ENCODE measurements at places on chromosomes 3 and 15. TPM values are rescaled to one million over a fixed set of nuclear protein-coding genes. Genes with fewer than 3 reads are reported as not detected.

- no peak for DNase-seq
Observed at GRCh38 chr3:100600181-100601042, 9.0 kb upstream of the ADGRG7 start.

DNA sequence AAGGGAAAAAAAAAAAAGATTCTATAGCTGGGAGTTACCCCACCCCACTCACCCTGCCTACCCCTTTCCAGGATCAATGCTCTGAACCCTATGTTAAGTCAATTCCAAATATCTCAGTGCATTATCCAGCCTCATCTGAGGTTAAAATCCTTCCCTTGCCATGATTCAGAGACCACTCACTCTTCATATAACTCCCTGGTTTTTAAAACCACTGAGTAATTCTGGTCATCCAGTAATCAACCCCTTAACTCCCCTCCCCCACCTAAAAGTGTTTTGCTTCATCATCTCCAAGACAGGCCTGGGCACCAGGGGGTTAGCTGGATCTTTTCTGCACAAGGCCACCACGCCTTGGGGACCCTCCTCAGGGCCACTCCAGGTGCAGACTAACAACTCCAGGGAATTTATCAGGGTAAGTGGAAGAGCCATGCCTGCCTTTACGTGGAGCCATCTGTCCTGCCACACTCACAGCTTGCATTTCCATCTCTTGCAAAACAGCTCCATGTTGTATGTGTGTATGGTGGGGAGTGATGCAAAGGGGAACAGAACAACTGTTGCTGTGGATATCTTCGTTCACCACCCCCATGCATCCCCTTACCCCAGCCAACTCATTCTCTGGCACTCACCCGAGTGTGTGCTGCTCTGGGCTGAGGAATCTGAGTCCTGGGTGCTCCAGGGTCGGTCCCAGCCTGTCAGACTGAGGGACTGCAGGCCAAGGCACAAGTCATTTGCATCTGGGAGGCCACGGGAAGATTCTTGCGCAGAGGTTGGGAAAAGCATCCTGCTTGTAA is 30.7 kb upstream of the RPS17 start:
- peak; percentile 62 for DNase-seq

DNA sequence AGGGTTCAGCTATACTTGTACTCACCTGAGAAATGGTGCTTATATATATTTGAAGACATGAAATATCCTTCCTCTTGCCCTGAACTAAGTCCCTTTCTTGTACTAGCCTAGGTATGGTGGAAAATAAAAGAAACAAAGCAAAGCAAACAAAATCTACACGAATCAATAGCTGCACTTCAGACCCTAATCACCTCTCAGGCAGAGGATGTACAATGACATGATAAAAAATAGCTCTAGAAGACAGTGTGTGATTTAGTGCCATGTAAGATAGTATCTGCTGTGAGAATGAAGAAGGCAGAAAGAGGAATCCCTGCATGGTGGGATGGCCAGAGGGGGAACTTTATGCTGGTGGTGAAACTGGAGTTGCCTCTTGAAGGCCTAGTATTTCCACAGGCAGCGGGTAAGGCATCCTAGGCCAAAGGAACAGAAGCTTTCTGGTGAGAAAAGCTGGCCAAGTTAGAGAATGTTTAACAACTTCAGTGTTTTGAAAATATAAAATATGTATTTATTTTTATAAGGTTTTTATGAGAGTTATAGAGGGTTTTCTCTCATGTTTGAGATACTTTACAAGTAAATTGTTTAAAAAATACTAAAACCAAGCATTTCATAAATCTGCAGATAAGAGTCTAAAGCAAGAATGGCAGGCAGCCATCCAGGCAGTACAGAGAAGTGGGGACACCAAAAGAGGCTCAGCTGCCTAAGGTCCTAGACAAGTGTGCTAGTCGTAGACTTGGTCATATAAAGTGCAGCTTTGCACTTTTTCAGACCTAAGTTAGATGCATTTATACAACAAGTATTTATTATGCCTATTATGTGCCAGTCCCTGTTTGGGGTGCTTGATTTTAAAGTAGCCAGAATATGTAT is 14.9 kb downstream of the LEKR1 start:
- DNase-seq, result no peak

DNA sequence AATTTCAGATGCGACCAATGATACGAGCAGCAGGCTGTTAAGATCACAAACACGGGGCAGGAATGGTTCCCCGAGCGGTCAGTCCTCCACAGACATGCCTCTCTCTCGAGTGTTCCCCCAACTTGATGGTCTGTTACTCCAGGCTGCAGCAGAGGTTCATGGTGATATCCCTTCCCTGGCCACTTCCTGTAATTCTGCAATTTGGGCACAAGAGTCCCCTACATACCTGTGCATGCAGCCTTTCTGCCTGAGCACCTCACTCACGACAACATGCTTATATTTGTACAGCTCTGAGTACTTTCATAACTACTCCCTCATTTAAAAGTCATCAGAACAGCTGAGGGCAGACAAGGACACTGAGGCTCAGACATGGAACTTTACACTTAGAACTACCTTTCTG is 408.1 kb upstream of the NR2F2 start:
- DNase-seq, result peak; percentile 11

DNA sequence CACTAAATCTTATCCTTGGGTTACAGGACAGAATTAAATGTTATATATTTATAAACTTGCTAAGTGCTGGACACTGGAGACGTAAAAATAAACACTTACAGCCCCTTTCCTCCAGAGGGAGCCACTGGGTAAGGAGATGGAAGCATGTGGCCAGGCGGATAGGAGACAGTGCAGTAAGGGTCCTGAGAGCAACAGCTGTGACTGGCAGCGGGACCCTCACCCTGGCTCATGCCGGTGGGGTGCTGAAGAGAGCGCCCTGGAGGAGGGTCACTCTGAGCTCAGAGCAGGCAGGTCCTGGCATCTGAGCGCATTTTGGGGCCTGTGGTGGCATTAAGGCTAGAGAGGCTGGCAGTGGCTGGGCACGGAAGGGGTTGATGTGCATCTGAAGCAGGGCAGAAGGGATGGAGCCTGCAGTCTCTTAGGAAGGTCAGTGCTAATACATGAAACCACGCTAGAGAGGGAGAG is 16.0 kb downstream of the SEC61A1 start:
- DNase-seq, result peak; percentile 35

- DNase-seq, result peak; percentile 46
Observed at GRCh38 chr3:182792901-182793662, at the start of gene ATP11B. TSS of gene ATP11B (plus strand) at chr3:182793504. CDS start at chr3:182793760, 256 bp downstream.

- no peak for DNase-seq
Observed at GRCh38 chr3:126542340-126543241, 16.1 kb downstream of the C3orf22 start.

DNA sequence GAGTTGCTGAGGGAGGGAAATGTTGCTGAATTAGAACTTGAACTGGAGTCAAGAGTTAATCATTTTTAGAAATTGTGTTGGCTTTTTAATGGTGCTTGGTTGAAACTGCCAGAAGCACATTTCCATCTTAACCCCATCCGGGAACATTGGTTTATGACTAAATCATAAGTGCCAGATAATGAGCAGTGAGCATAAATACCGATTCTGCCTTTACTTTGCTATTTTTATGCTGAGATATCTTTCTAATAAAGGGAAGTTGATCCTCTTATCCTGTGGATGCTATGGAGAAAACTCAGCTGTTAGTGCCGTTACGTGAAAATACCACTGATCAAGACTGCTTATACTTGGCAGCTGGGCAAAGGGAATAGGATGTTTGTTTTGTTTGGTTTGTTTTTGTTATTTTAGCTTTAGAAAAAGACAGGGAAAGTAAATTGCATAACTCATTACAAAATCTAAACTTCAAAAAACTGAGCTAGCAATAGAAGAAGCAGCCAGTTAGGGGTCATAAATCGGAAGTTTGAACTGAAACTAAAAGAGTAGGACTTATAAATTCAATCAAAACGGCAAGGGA is 813.1 kb downstream of the NAALADL2 start:
- DNase-seq, result peak; percentile 75

GRCh38 chr15:99564221-99565048 is 1.3 kb upstream of the MEF2A start:
- DNase-seq, result peak; percentile 16

GRCh38 chr3:102060814-102061213 is 211.5 kb downstream of the NFKBIZ start:
- DNase-seq, result peak; percentile 38

GRCh38 chr15:74464897-74465296 is 3.9 kb upstream of the UBL7 start:
- no peak for DNase-seq

DNA sequence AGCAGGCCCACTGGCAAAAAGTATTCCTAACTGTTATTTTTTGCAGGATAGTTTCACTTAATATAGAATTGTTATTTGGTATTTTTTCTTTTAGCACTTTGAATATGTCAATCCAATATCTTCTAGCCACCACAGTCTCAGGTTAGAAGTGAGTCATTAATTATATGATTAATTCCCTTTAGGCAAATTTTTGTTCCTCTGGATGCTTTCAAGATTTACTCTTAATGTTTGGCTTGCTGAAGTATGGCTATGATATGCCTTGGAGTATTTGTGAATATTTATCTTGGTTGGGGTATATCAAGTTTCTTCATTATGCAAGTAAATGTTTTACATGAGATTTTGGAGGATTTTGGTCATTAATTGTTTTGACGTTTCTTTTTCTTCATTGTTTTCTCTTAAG is 152.1 kb upstream of the ALCAM start:
- no peak for DNase-seq

GRCh38 chr3:184786280-184786941 is 25.6 kb upstream of the VPS8 start:
- DNase-seq, result peak; percentile 86

GRCh38 chr15:70023064-70023768 is 74.5 kb downstream of the TLE3 start:
- DNase-seq, result peak; percentile 62

DNA sequence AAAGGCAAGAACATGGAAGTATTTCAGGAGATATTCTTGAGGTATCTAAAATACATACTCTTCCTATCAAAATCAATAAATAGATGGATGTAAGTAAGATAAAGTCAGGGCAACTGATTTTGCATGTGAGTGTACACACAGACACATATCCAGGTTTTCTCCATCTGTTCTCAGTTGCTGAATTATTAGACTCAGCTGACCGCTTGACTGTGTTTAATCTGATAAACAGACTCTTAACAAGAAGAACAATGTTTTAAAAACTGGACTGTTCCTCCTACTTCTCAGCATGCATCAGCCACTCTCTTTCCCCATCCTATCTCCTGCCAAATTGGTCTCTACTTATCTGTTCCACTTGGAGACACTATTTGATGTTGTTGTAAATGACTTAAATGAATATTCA is 73.5 kb downstream of the GOLGA8G start:
- DNase-seq, result no peak

- peak; percentile 88 for DNase-seq
Observed at GRCh38 chr15:35874260-35874905, 328.4 kb upstream of the DPH6 start.

- DNase-seq, result no peak
Observed at GRCh38 chr3:139355891-139356290, 12.1 kb downstream of the MRPS22 start.

DNA sequence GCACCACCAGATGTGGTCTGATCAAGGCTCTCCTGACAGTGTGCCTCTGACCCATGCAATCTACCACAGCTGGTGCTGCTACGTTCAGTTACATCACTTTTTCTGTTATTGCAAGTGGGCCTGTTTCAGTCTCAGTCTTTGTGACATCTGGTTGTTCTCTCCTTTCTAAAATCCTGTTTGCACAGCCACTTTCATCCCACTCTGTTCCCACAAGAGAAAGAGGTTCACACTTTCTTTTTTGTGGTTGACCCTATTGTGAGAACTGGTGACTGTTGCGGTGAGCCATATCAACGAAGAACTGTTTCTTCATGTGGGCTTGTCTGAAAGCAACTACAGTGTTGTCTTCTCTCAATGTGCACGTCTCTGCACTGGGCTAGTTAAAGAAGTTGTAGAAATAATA is 342.8 kb upstream of the ARPP21 start:
- peak; percentile 9 for DNase-seq

GRCh38 chr3:44416031-44417030 is 61.1 kb downstream of the ZNF445 start:
- no peak for DNase-seq

GRCh38 chr3:157859541-157859940 is 246.7 kb downstream of the SHOX2 start:
- DNase-seq, result no peak

- DNase-seq, result no peak
Observed at GRCh38 chr3:100798012-100798411, 88.7 kb downstream of the TFG start.

- DNase-seq, result no peak
Observed at GRCh38 chr3:9169956-9170850, 79.2 kb downstream of the SRGAP3 start.

GRCh38 chr15:52143873-52144272 is 31.3 kb upstream of the BCL2L10 start:
- DNase-seq, result peak; percentile 97

- peak; percentile 48 for DNase-seq
Observed at GRCh38 chr15:73081321-73081958, 29.2 kb downstream of the NEO1 start.

- DNase-seq, result no peak
Observed at GRCh38 chr15:101024073-101024695, 105.0 kb downstream of the LRRK1 start.

GRCh38 chr3:133246119-133246518 is 153.7 kb upstream of the BFSP2 start:
- DNase-seq, result no peak

DNA sequence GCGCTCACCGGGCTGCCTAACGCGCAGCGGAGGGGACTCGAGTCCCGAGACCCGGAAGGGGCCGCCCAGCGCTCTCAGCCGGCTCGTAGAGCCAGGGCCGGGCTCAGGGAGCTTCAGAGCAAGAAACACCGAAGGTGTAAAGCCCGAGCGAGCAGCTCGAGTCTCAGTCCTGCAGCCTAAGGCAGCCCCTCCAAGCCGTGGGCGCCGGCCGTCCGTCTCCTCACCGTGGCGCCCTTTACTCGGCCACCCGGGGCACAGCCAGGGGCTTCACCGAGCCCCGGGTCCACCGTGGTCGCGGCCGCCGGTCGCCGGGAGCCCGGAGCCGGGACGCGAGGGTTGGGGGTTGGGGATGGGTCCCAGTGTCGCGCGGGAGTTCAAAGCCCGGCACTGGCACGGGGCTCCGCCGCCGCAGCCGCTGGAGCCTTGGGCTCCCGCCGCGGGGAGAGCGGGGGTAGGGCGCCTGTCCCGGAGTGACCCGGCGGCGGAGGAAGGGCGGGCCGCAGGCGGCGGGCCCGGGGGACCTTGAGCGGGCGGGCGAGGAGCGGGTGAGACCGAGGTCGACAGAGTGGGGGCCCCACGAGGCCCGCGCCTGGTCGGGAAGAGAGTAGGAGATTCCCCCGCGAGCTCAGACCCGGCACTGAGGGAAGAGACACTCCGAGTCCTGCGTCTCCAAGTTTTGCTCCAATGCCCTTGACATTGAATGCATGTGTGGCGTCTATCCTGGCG is 26.9 kb upstream of the THRB start:
- DNase-seq, result peak; percentile 31

GRCh38 chr3:179613807-179614206 is 9.2 kb downstream of the NDUFB5 start:
- peak; percentile 45 for DNase-seq

- DNase-seq, result no peak
Observed at GRCh38 chr15:86700864-86701610, 621.4 kb downstream of the AGBL1 start.

- DNase-seq, result no peak
Observed at GRCh38 chr15:73368301-73369136, at the start of gene HCN4. TSS of gene HCN4 (minus strand) at chr15:73368958. CDS start at chr15:73368270, 688 bp downstream.

Gene MYO1E
- total RNA-seq, result 117 TPM

Gene NTRK3
- 0.23 TPM for total RNA-seq

Gene CHST2
- total RNA-seq, result 30.3 TPM

Gene TIMP4
- 0.46 TPM for total RNA-seq

Gene B4GALT4
- 25.3 TPM for total RNA-seq

Gene NR1I2
- not detected for total RNA-seq

Gene GOLGA6L7
- not detected for total RNA-seq

Gene CFAP161
- 1.2 TPM for total RNA-seq

Gene ALDH1A2
- total RNA-seq, result 0.46 TPM

Gene CTXND1
- total RNA-seq, result not detected

Gene LINGO1
- not detected for total RNA-seq

Gene DCLK3
- total RNA-seq, result not detected

Gene LRRIQ4
- not detected for total RNA-seq
